Activated CD4-positive, alpha-beta T cell treated with anti-CD3 and anti-CD28 coated beads for 4 hours (primary cell): ENCODE measurements at places on chromosomes 12 and 14.

DNA sequence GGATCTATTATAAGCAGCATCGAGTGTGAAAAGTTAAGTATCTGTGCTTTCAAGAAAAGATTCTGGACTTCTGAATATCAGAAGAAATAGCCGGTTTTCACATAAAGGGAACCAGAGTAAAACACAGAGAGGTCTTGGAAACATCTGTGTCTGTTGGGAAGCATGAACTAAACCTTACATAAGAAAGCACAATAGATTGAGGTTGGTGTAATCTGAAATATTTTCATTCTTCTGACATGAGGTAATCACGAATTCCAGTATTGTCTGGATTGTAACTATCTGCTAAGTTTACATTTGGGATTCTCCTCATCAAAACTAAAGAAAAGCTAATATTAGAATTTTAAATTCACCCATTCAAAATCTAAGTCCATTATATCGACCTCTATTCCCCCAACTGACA, 161.3 kb downstream of the CPNE8 start:
- no peak for DNase-seq

DNA sequence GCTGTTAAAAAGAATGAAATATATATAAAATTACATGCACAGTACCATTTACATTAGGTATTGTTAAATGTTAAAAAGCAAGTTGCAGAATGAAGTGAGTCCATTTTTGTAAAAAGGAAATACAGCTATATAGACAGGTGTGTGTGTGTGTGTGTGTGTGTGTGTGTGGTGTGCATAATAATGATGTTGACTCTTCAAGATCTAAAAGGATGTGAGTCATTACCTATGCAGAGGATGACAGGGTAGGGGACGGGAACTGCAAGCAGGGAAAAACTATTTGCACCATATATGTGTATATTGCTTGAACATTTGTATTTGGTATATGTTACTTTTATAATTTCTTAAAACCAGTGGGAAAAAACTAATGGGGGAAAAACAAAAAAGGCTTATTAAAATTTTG, 3.1 kb downstream of the C14orf39 start:
- no peak for DNase-seq

DNA sequence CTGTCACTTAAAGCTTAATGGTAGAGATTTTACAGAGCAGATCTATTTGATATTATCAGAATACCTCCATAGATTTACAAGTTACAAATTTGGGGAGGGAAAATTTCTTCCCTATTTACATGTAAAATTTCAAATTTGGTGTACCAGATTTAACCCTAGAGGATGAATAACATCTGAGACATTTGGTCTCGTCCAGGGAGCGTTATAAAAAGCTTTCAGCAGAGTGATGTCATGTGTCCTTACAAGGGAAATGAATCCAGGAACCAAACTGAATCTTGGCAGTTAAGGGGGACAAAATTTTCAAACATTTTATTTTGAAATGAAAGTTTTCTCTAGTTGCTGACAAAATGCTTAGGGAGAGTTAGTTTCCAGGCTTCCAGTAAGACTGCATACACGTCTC, 4.5 kb upstream of the CDK17 start:
- DNase-seq = no peak

- DNase-seq = no peak
Observed at GRCh38 chr12:121043067-121043466, 4.0 kb upstream of the OASL start.

GRCh38 chr14:53875324-53875897, 81.2 kb downstream of the BMP4 start:
- no peak for DNase-seq

- DNase-seq = no peak
Observed at GRCh38 chr12:130121226-130122000, 40.9 kb upstream of the FZD10 start.

DNA sequence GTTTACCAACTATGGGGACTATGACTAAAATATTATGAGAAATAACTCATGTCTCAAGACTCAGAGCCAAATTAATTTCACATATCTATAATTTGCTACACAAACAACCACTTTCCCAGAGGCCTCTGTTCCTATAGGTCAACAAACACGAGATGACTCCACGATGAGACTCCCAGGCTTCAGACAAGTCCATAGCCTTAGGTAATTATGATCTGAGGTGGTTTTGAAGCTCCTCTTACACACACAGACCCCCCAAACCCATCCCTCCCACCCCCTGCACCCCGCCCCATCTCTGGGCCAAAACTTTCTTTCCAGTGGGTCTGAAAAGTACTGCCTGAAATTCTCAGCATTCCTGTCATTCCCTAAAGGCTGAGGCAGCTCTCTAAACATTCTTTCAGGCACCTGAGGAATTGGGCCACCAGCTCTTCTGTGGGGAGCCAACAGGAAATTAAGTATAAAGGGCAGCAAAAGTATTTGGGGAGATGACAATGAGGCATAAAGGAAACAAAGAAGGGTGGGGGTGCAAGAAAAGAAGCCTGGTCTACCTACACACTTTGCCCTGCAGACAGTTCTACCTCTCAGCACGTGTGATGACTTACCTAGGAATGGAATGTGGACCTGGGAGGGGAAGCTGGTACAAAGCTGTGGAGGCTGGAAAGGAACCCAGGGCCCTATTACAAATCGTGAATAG, 143.6 kb downstream of the PAWR start:
- DNase-seq = no peak

DNA sequence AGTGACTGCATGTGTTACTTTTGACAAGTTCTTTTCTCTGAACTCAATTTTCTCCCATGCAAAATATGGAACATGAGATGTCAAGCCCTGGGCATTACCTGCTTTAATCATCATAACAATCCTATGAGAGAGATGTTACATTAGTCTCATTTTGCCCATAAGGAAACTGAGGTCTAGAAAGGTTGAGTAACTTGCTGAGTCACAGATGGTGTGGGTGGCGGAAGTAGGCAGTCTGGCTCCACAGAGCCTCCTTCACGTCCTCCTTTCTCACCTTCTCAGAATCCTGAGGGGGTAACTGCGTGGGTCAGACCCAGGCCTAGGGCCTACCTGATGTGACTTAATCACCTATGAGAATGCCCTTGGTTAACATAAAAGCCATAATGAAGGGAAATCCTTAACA, 50.7 kb downstream of the TMTC1 start:
- DNase-seq = no peak

DNA sequence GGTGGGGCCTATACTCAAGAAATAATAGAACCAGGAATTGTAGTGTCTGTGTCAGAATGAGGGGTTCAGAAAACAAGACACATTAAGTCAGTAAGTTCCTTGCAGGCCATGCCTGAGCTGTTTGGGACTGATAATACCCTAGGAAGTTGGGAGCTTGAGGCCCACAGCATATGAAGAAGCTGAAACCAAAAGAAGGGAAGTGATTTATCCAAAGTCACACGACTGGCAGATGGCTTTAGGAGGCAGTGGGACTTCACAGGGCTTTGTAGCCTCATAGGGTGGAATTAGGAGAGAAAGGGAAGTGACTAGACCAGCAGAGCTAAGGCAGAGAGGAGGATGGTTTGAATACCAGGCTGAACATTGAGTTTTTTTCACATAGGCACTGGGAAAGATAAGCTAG, 56.6 kb upstream of the SRSF5 start:
- no peak for DNase-seq
